ENCODE measurements at places on chromosomes 5 and 9.

- DNase-seq: no peak
Measured at GRCh38 chr9:127507751-127508648, 56.7 kb downstream of the LRSAM1 start.

- DNase-seq: no peak
Measured at GRCh38 chr5:42572313-42572712, 149.1 kb downstream of the GHR start.

DNA sequence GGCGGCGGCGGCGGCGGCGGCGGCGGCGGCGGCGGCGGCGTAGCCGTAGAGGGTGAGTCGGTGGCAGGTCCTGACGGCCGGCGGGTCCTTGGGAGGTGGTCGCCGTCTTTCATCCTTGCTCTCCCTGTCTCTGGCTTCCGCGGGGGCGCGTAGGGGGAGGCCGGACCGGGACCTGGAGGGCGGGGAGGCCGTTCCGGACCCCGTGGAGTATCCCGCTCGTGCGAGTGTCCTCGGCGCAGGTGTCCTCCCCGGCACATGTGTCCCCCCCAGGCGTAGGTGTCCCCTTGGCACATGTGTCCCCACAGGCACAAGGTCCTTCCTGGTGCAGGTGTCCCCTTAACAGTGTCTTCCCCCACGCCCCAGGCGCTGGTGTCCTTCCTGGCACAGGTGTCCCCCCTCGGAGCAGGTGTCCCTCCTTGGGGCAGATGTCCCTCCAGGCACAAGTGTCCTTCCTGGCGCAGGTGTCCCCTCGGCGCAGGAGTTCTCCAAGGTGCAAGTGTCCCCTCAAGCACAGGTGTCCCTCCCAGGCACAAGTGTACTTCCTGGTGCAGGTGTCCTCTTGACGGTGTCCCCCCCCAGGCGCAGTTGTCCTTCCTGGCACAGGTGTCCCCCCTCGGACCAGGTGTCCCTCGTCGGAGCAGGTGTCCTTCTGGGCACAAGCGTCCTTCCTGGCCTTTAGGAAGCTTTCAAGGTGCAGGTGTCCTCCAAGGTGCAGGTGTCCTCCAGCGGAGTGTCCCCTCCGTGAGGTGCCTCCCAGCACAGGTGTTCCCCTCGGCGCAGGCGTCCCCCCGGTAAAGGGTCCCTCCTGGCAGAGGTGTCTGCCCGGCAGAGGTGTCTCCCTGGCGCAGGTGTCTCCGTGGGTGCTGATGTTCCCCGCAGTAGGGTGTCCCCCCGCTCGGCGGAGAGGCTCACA, 519 bp downstream of the EXOC3 start:
- DNase-seq: no peak

GRCh38 chr9:216866-217265, 2.2 kb downstream of the DOCK8 start:
- DNase-seq: no peak

DNA sequence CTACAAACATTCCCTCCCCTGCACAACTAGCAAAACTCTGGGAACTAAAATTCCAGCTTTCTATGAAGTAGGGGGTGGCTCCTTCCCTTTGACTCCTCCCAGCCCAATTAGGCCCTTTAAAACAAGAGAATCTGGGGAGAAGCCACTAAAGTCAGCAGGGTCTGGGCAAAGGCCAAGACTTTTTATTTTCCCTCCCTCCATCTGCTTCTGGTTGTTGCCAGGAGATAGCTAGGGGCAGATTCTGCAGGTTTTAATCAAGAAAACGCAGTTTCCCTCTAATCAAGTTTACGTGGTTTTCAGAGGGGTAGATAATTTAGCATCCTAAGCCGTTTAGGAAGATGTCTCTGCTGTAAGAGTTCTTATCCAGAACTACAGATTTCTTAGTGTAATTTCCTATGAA, 114.5 kb upstream of the CDH6 start:
- peak; percentile 38 for DNase-seq

DNA sequence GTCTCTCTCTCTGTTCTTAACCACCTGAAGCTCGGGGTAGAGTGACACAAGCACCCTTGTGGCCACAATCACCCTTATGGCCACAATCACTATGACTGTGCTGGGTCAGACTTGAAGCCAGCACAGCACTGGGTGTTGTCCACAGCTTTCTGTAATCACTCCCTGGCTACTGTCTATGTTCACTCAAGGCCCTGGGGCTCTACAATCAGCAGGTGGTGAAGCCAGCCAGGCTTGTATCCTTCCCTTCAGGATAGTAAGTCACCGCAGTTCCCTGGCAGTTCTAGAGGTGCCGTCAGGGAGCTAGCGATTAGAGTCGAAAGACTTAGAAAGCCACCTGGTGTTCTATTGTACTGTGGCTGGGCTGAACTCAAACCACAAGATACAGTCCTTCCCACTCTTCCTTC, 44.2 kb downstream of the GDA start:
- DNase-seq: no peak

- DNase-seq: peak; percentile 84
Measured at GRCh38 chr9:87872079-87872624, 10.5 kb upstream of the SPATA31E1 start.

GRCh38 chr9:110753731-110754231, 85.2 kb downstream of the MUSK start:
- no peak for DNase-seq

- DNase-seq: no peak
Measured at GRCh38 chr9:111065414-111065813, 27.1 kb upstream of the LPAR1 start.

DNA sequence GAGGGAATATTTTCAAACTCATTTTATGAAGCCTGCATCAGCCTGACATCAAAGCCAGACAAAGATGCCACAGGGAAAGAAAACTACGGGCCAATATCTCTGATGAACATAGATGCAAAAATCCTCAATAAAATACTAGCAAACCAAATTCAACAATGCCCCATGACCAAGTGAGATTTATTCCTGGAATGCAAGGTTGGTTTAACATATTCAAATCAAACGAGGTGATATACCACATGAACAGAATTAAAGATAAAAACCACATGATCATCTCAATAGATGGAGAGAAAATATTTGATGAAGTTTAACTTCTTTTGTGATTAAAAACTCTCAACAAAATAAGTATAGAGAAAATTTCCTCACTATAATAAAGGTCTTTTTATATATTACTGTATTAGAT, 792.0 kb upstream of the ZNF608 start:
- no peak for DNase-seq

GRCh38 chr9:135926402-135927194, 19.3 kb upstream of the CAMSAP1 start:
- no peak for DNase-seq

DNA sequence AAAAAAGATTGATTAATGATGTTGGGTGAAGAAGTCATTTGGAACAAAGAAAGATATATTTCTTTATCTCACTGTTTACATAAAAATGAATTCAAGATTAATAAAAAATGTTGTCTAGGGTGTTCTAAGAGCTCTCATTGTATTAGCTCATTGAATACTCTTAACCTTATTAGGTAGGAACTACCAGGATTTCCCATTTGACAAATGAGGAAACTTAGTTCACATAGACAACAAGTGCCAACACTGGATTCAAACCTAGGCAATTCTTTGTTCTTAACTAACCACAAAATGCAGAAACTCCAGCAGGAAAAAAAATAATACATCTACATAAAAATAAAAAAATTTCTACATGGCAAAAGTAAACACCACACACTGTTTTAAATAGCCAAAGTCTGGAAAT, 175.8 kb downstream of the RAPGEF6 start:
- DNase-seq: no peak

GRCh38 chr5:14039576-14039975, 95.1 kb upstream of the DNAH5 start:
- DNase-seq: no peak

- DNase-seq: no peak
Measured at GRCh38 chr5:132209131-132209530, 18.5 kb downstream of the P4HA2 start.

DNA sequence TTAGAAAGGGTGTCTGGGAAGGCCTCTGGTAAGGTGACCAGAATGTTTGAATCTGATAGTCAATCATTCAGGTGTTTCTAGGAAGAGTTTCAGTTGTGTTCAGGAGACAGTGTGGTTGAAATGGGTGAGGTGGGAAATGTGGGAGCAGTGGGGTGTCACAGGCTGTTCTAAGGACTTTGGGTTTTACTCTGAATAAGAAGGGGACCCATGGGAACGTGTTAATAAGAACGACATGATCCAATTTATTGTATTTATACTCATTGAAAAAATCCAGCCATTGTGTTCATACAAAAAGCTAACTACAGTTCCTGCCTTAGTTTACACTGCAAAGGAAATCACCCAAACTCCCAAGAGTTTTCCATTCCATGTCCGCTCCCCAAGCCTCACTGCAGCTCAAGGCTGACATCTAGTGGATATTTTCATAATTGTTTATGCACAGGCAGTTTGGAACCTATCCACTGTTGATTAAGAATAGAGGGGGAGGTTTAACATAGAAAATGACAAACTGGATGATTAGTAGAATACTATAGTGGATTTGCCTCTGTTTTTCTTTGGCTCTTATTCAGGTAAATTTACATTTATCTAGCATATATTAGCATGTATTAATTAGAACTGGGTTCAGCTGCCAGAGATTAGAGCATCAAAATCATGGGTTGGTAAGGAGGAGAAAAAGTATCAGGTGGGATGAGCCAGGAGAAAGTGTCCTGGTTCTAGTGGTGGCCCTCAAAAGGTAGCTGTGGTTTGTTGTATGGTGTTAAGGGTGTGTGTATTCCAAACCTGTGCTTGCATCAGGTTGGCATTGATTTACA, 17.7 kb downstream of the CAVIN4 start:
- peak; percentile 78 for DNase-seq

DNA sequence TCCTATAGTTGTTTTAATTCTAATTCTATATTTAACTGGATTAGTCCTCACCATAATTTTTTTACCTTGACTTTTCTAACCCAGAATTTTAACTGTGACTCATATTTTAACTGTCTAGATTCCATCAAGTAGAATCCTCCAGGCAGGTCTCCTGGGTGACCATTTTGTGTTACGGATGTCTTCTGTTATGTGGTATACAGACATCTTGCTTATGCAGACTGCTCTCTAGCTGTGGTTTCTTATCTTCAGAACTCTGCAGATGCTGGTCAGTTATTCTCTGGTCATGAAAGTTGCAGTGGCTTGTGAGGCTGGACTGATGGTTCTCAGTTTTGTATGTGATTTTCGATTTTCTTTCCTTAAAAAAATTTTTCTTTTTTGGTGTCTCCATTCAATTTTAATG, 139.4 kb downstream of the ATG10 start:
- DNase-seq: no peak

DNA sequence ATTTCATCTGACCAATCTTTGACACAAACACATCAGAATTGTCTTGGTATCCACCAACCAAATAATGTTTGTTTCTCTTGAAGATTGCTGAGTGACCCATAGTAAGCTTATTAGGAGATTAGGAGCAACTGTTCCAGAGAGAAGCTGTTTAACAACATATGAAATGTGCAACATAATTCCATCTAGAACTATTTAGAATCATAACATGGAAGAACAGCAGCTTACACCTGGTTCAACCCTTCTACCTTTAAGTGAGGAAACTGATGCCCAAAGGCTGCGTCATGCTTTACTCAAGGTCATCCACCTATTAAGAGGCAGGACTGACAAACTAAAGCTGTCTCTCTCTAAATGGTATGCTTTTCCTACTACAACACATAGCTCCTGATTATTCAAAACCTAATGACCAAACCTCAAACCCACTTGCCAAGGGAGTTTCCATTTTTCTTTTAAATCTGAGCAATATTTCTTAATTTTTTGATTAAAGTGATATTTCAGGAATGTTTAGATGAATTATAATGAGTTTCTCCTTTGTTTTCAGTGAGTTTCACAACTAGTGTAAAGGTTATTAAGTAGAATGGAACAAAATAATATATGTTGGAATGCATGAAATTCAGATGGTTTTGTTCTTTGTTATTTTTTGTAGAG, 545.9 kb downstream of the RAB3C start:
- DNase-seq: no peak

- DNase-seq: no peak
Measured at GRCh38 chr5:35990941-35991611, at the start of gene UGT3A1. Gene UGT3A1, minus strand, starts transcription at chr5:35991390. Its CDS starts 150 bp downstream, at chr5:35991240.

- no peak for DNase-seq
Measured at GRCh38 chr9:120692901-120693699, 21.2 kb downstream of the MEGF9 start.

DNA sequence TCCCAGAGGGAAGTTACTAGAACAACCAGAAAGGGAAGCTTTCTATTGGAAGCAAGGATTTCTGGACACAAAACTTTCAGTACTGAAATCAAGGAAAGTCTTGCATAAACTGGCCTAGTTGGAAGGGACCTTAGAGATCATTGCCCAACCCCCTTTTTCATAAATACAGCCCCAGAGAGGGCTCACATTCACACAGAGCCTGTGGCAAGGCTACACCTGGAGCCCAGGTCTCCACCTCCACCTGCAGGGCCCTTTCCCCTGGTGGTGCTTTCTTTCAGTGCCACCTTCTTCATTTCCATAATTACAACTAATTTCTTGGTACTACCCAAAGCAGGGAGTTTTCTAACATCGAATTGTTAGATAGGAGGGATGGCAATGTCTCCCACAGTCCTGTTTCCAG, 85.7 kb downstream of the ADRB2 start:
- no peak for DNase-seq

- no peak for DNase-seq
Measured at GRCh38 chr5:9596171-9596780, 33.9 kb downstream of the TAS2R1 start.

- no peak for DNase-seq
Measured at GRCh38 chr5:1074816-1075554, 36.9 kb downstream of the SLC12A7 start.

DNA sequence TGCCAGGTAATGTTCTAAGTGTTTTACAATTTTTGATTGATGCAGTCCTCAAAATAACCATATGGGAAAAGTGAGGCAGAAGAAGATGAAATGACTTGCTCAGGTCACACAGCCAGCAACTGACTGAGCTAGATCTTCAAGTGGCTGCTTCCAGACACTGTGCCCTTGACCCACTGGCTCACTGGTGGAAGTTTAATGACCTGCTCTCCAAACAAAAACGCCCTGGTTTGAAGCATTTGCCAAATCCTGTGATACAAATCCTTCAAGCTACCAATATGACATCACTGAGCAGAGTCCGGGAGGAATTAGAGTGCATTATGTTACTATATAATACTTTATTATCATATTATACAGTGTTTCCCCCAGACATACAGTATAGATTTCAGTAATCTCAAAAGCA, 459.4 kb downstream of the GADD45G start:
- DNase-seq: no peak

DNA sequence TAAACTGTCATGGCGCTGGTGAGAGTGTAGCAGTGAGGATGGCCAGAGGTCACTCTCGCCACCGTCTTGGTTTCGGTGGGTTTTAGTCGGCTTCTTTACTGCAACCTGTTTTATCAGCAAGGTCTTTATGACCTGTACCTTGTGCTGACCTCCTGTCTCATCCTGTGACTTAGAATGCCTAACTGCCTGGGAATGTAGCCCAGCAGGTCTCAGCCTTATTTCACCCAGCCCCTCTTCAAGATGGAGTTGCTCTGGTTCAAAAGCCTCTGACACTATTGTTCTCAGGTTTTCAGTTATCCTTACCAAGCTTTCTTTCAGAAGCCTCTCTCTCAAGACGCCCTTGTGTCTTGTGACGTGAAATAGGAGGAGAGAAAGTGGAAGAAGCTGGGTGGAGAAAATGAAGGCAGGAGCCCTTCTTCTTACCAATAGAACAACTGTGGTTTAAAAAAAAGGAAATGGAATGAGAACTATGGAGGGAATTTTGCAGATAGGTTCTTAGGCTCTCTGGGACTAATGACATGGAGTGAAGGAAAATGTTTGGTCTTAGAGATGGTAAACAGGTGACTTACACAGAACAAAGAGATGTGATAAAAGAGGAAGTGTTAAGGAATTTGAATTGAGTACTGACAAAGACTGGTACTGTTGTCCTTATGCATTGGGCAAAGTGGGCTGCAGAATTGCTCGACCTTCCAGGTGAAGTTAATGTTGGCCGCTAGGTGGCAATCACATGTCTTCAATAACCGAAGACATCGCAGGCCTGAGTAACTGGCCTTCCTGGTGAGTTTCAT, 133.3 kb upstream of the RAI14 start:
- DNase-seq: peak; percentile 76

Measured in NCI-H446 (cell line).